ENCODE measurements at places on chromosomes 3 and 15.

GRCh38 chr15:50148362-50148963 is 29.4 kb upstream of the ATP8B4 start:
- DNase-seq, result no peak

DNA sequence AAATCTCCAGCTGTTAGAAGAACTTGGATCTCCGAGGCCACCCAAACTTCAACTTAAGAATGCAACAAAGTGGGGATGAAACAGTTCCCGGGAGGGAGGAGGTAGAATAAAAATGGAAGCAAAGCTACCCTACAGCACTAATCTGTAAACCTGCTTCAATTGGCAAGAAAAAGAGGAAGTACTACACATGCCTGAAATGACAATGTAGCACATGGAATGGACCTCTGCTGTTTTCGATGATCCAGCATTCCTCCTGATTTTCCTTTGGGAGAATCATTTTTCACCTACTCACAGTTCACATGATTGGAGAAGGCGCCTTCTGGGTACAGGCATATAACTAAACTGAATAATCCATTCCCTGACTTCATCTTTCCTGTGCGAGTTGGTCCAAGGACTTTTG is 1081.5 kb downstream of the FHIT start:
- no peak for DNase-seq

DNA sequence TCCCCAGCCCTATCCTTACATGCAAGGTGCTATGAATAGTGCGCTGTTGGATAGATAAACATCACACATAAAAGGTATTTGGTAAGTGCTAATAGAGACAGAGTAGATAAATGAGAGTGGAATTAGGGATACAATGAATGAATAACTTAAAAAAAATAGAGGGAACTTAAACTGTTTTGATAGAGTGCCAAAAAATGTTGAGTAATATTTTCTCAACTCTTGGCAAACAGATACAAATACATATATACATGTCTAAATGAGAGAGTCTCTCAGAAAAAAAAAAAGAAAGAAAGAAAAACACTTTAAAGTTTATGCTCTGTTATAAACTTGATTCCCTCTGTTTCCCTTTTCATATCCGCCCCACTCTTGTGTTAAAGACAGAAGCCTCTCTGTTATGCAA is 667.4 kb downstream of the ROBO2 start:
- no peak for DNase-seq

DNA sequence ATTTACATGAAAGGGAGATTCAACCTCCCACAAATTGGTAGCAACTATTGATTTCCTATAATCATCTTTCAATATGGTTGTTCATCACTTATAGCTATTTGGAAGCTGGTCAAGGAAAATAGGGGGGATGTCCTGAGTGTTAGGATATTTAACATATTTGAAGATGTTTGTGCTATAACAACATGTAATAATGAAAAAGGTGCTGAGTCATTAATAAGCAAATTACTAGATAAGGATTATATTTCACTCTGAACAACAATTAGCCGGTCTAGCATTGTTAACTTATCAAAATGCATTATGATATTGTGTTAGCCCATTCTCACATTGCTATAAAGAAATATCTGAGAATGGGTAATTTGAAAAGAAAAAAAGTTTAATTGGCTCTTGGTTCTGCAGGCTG is 225.8 kb upstream of the ARPP21 start:
- no peak for DNase-seq

- DNase-seq, result no peak
These were observed 104.2 kb downstream of the CBLB start for GRCh38 chr3:105764378-105765307.

- no peak for DNase-seq
These were observed 118.3 kb upstream of the GALNT15 start for GRCh38 chr3:16056217-16056616.

DNA sequence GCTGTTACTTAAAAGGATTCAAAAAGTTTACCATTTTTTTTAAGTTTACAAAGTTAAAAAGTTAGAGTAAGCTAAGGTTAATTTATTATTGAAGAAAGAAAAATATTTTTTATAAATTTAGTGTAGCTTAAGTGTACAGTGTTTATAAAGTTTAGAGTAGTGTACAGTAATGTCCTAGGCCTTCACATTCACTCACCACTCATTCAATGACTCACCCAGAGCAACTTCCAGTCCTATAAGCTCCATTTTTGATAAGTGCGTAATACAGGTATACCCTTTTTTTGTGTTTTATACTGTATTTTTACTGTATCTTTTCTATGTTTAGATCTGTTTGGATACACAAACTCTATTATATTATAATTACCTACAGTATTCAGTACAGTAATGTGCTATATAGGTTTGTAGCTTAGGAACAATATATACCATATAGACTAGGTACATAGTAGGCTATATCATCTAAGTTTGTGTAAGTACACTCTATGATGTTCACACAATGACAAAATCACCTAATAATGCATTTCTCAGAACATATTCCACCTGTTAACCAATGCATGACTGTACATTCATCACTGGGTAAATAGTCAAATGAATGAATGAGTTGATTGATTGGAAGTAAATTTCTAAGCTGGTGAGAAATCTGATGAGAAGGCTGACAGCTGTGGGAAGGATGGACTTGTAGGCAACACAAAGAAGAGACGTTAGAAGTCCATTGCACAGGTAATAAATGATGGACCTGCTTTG is 95.2 kb upstream of the CDIN1 start:
- no peak for DNase-seq

Measured in stimulated activated CD4-positive, alpha-beta T cell treated with anti-CD3 and anti-CD28 coated beads, TNF-alpha, amount 100 ng/mL, for 4 hours (primary cell).